NCI-H510A treated with DMSO at 0.1 percent for 48 hours (cell line): ENCODE measurements at places on chromosomes 12 and 14.

DNA sequence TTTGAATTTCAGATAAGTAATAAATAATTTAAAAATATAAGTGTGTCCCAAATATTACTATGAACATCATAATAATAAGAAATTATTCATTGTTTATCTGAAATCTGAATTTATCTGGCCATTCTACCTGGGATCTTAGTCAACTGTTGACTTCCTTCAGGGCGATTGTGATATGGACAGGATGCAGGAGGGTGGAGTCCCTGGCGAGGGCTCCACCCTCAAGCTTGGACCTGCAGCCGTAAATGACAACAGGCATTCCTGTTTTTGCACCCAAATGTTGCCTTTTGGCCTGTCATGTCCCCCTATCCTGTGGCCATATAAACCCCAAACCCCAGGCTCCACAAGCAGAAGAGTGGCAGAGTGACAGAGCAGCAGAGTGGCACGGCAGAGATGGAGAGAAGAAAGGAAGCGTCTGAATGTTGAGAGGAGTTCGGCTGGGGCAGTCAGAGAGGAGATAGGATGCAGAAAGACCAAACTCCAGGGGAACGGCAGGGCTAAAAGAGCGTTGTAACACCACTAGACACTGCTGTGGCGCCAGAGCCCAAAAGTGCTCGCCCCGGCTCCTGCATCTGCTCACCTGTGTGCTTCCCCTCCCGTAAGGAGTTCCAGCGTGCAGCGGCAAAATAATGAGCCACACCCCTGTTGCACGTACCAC is 39.4 kb upstream of the FUT8 start:
- peak; percentile 50 for DNase-seq

- peak; percentile 38 for DNase-seq
Measured at GRCh38 chr12:54173066-54173726, 15.6 kb downstream of the SMUG1 start.

DNA sequence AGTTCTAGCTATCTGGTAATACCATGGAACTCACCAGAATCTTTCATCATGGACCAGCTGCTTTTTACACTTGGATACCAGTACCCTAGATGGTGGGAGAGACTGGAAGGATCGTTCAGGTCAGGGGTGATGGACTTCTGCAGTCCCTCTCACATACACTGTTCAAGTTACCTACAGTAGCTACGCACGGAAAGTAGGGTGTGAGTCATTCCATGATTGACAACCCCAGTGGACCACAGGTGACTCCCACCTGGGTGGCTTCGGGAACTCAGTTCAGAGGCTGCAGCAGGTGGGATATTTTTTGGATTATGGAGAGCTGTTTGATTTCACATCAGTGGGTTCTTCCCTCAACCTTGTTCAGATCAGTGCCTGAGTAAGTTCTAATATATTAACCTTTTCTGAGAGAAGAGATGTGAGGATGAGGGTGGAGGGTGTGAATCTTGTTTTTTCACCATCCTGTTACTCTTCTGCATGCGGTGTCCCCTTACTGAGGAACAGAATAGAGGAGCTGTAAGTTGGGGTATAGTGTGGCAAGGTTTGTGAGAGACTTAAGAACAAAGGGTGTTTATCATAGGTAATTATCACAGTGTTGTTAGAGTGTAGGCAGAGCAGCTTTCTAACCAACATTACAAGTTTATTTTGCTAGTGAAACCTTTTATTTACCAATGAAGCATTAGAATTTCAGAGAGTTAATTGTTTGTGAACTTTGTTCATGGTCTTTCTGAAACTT is 39.6 kb downstream of the PRKCH start:
- no peak for DNase-seq

DNA sequence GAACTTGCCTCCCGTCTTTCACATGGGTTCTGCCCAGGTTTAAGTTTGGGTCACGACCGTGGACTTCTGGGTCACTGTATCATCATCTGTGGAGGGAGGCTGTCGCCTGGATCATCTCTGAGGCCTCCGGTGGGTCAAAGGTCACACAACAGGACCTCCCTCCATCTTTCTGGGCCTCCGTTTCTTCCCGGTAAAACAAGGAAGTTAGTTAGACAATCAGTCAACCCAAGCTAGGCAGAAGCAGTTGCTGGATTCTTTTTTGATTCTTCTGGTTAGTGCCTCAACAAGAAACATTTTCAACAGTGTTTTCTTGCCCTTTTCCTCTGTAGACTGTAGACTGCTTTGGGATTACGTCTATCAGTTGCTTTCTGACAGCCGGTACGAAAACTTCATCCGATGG is 186.6 kb upstream of the BCL2L14 start:
- no peak for DNase-seq

DNA sequence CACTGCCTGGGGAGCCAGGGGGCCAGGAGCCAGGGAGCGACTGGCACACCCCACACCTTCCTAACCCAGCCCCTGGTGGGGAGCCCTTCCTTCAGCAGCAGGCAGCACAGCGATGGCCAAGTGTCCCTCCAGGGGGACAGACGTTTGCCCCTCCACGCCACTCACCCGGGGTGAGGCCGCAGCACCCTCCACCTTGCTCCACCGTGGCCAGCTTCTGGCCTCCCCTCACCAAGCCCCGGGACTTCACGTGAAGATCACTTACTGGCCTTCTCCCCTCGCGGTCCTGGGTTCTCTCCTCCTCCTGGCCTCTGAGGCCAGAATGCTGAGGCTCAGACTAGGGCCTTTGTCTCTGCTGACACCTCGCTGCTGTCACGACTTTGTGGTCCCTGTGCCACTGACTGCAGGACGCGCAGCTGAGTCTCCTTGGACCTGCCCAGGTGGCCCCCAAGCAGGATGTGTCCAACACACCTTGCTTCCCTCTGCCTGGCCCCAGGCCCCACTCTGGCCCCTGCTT is 3.5 kb upstream of the ASPG start:
- no peak for DNase-seq

DNA sequence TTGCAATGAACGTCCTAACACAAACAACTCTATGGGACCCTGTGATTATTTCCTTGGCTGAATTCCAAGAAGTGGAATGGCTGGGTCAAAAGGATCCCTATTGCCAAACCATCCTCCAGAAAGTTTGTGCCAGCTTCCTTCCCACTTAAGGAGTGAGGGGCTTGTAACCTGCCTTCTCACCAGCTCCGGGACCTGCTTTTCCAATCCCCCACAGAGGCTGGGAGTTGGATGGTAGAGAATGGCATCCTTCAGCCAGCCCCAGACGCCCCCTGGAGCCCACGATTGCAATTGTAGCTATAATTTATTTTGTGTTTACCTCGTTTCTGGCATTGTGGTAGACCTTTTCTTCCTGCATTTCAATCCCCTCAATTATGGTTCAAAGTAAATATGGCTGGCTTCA is 9.7 kb upstream of the ZDHHC22 start:
- peak; percentile 16 for DNase-seq

GRCh38 chr12:113485330-113485729 is 13.7 kb upstream of the LHX5 start:
- DNase-seq: no peak

GRCh38 chr14:79103764-79104163 is 933.6 kb downstream of the NRXN3 start:
- no peak for DNase-seq

GRCh38 chr14:91980157-91980556 is 32.7 kb upstream of the FBLN5 start:
- no peak for DNase-seq

DNA sequence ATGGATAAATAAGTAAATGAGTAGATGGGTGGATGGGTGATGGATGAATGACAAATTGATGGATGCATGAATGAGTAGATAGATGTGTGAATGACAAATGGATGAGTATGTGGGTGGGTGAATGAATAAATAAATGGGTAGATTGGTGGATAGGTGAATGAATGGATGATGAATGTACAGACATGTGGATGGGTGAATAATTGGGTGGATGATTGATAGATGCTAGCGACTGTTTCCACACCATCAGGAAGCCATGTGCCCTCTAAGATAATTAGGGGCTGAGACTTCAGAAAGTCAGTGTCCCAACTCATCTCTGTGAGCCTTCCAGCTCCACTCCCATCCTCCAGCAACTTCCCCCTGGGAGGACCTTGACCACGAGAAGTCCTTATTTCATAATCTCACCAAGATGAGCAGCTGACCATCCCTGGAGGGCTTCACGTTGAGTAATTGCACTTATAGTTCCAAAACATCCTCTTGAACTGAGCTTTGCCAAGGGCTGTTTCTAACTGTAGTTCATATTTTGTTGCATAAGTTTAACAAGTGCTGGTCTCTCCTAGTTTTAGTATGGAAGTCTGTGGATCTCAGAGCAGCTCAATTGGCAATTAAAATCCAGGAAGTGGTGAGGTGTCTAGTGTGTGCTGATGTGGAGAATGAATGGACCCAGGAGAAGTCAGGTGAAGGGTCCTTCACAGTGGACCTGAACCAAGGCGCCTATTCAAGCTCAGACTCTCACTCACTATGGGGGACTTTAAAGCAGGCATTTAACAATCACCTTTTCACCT is 295.7 kb downstream of the ADGRD1 start:
- DNase-seq: no peak

- DNase-seq: no peak
Measured at GRCh38 chr12:120316798-120317223, 10.8 kb downstream of the PLA2G1B start.

GRCh38 chr12:8914716-8915526 is 612 bp downstream of the PHC1 start:
- peak; percentile 45 for DNase-seq

DNA sequence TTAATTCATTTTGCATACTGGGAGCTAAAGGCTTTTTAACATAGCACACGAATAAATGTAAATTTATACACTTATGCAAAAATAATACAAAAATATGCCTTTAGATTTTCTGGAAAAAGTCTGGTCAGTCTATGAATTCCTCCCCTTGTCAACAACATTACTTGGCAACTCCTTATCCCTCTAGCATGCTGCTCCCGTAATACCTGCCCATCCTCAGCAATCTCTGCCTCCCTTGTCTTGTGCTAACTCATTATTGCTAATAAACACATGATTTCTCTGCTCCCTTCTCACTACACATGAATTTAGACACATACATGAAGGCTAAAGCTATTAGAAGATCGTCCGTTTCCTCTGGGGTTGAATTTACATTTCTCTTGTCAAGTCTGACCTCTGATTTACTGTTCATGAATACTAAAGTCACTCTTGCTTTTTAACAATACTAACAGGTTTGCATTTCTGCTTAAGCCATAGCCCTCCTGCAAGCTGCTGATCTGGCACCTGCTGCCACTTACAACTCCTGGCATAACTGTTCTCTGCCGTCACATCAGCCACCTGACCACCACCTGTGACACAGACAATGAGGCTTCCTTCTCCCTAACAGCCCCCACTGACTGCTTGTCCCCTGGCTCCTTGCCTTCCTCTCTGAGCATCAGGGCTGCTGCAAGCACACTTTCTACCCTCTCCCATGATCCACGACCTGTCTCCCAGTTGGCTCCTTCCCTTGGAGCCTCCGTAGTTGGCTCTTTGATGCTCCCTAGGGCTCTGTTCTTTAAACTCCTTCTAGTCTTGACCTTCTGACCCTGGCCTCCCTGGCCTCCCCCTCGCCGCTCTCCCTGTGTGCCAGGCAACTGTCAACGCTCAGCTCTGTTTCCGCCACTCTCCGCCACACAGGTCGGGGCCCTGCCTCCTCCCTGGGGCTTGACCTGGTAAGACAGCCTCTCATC is 177.6 kb downstream of the CALM1 start:
- peak; percentile 84 for DNase-seq

GRCh38 chr14:105335735-105336476 is 21.4 kb downstream of the PACS2 start:
- DNase-seq: no peak

DNA sequence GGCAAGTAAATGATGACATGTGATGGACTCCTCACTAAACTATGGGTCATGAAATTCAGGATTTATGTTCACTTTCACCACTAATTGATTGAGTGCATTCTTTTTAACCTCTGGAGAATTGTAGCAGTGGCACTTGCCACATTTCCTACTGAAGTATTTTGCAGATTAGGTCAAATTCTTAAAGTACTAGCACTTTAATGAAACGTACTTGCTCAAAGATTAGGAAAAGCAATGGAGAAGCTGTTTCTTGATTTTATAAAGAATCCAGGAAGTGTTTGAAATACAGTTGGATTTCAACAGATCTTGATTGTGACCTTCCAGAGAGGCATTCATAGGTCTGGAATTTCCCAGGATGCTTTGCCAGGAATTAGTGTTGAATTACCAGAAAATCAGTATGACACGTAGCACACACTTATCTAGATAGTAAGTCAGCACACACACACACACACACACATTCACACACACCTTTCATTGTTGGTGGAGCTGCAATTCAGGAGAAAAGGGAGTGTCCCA is 162.6 kb downstream of the MYRFL start:
- DNase-seq: no peak

GRCh38 chr12:49568442-49569162 is 660 bp upstream of the MCRS1 start:
- DNase-seq: no peak

DNA sequence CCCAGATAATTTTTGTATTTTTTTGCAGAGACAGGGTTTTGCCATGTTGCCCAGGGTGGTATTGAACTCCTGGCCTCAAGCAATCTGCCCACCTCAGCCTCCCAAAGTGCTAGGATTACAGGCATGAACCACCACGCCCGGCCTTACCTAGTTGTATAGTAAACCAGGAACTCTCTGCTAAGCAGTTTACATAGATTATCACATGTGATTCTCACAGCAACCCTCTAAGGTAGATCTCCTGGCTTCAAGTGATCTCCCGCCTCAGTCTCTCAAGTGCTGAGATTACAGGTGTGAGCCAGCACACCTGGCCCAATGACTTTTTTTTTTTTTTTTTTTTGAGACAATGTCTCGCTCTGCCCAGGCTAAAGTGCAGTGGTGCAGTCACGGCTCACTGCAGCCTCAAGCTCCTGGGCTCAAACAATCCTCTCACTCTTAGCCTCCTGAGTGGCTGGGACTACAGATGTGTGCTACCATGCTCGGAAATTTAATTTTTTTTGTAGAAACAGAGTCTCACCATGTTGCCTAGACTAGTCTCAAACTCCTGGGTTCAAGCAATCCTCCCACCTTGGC is 26.0 kb upstream of the ATP2A2 start:
- DNase-seq: peak; percentile 82

GRCh38 chr12:1147821-1148220 is 156.8 kb downstream of the ERC1 start:
- no peak for DNase-seq

- DNase-seq: no peak
Measured at GRCh38 chr14:85731186-85731585, 201.2 kb downstream of the FLRT2 start.

- DNase-seq: no peak
Measured at GRCh38 chr12:103288016-103288415, 207.8 kb downstream of the C12orf42 start.

DNA sequence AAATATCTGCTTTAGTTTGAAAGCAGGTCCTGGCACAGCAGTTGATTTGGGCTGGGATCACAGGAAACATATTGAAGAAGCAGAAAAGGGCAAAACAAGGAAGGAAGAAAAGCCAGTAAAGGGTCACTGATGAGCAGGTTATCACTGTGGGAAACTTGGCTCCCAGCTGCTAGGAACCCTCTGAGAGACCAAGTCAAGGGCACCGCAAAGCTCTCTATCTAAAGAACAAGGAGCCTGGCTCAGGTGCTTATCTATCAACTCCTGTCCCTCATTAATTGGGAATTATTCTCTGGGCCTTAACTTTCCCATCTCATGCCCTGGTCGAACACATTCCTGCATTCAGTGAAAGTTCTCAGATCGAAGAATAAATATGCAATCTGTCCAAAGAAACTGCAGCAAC is 450.9 kb upstream of the RPL10L start:
- no peak for DNase-seq

- DNase-seq: no peak
Measured at GRCh38 chr12:131105736-131106348, 152.1 kb downstream of the ADGRD1 start.

GRCh38 chr14:33454022-33454595 is 496.8 kb downstream of the EGLN3 start:
- no peak for DNase-seq
